Sciatic nerve (tissue), 2 donors: ENCODE measurements at places on chromosomes 16 and 17.

DNA sequence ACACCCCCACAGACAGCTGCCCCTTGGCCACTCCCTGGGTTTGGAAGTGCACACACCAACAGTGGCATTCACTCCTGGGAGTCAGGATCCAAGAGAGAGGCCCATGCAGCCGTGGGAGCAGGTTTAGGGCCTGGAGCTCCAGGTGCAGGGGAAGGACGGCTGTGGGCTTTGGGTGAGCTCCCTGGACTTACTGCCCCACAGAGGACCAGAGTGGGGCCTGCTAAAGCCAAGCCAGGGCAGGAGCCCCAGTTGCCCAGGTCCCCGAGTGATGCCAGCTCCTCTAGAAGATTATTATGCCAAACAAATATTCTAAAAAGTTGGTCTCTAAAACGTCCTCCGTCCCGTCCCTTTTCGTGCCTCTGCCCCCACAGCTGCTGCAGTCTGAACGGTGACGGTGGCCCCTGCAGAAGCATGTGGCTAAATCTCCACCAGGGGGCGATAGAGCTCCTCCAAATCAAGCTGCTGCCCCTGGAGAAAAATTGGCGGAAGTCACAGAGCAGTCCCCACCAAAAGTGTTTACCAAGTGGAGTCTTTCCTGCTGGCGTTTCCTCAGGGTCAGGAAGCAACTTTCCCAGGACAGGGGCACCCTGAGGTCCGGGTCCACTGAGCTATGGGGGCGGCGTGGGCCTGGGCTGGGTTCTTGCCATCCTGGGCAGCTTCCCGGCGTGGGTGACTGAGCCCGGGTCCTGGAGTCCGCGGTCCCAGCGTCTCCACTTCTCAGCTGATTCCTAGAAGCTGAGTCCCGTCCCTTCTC lies 4.2 kb downstream of the ARMC7 start:
- peak; percentile 94 for DNase-seq

GRCh38 chr16:86345516-86345915 lies 164.8 kb upstream of the FOXF1 start:
- no peak for DNase-seq

- DNase-seq = no peak
Measured at GRCh38 chr17:8746501-8747236, 2.0 kb upstream of the CCDC42 start.

GRCh38 chr17:64392300-64392699 lies 1.6 kb upstream of the PECAM1 start:
- no peak for DNase-seq

DNA sequence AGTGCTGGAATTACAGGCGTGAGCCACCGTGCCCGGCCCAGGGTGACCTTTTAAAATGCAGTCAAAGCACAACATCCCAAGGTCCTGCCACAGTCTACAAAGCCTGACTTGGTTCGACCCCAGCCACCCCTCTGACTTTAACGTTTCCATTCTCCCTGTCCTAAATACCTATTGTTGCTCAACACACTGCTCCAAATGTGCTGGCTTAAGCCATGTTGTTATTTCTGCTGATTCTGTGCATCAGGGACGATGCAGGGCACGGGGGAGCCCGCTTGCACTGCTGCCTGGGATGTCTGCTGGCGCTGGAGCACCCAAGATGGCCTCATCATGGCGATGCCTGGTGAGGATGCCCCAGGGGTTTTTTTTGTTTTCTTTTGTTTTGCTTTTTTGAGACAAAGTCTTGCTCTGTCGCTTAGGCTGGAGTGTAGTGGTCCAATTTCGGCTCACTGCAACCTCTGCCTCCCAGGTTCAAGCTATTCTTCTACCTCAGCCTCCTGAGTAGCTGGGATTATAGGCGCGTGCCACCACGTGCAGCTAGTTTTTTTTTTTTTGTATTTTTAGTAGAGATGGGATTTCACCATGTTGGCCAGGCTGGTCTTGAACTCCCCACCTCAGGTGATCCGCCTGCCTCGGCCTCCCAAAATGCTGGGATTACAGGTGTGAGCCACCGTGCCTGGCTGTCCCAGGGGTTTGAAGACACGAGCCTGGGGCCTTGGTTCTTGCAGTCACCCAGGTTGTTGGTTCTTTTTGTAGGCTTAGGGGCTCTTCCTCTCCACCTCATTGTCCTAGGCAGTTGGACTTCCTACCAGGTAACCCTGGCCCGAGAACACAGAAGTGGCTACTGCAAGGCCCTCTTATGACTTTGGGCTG lies 22.9 kb downstream of the TMC7 start:
- no peak for DNase-seq

DNA sequence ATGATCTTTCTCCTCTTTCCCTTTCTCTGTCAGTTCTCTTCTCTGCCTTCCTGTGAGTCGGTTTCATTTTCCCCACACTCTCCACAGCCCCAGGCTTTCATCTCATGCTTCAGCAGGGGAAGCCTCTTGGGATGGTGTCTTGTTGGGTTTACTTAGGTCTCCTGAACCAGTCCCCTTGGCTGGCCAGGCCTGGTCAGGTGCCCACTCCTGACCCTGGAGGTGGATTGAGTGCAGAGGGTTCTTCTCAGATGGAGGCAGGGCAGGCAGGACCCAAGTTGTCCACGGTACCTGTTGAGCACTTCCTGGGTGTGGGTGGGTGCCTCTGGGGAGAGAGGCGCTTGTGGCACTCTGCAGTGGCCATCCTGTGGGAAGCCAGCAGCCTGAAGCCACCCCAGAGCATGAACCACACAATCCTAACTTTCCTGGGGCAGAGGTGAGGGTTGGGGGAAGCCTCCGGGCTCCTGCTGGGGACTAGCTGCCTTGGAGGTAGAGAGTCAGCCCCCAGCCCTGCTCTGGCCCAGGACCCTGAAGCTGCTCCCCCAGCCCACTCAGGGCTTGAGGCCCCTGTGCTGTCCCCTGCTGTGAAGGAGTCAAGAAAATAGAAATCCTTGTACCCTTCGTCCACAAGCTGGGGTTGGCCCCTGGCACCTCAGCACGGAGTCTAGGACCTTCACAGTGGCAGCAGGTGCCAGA lies 2.0 kb upstream of the RAP1GAP2 start:
- no peak for DNase-seq

GRCh38 chr17:146983-147761 lies 9.8 kb downstream of the SCGB1C2 start:
- peak; percentile 59 for DNase-seq

GRCh38 chr16:8736123-8736668 lies 61.2 kb downstream of the TMEM186 start:
- no peak for DNase-seq

- no peak for DNase-seq
Measured at GRCh38 chr17:34609210-34609609, 29.8 kb downstream of the TMEM132E start.

- DNase-seq = no peak
Measured at GRCh38 chr16:24253192-24253591, 2.9 kb upstream of the CACNG3 start.

- DNase-seq = no peak
Measured at GRCh38 chr17:50365649-50366393, 7.2 kb downstream of the MRPL27 start.

- DNase-seq = peak; percentile 74
Measured at GRCh38 chr16:85659805-85660511, 28.8 kb downstream of the GINS2 start.

GRCh38 chr17:63547083-63547523 lies 3.2 kb upstream of the DCAF7 start:
- DNase-seq = no peak

- DNase-seq = no peak
Measured at GRCh38 chr17:60165223-60165622, 15.4 kb downstream of the CA4 start.

DNA sequence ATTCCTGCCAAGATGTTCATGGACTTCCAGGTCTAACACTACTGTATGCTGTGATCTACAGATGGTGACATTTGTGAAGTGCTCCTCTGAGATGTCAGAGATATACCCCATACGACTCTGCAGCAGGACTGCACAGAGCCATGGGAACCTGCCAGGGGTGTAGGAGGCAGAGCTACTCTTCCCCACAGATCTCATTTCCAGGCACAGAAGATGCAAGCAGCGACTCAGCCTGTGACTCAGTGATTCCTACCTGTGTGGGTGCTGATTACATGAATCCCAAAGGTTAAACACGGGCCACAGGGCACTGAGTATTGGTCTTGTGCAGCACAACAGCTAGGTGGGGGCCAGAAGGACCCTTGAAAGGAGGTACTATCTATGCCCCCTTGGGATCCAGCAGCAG lies 137.0 kb upstream of the SOX9 start:
- no peak for DNase-seq

GRCh38 chr16:85761861-85762260 lies 11.0 kb upstream of the C16orf74 start:
- DNase-seq = no peak

DNA sequence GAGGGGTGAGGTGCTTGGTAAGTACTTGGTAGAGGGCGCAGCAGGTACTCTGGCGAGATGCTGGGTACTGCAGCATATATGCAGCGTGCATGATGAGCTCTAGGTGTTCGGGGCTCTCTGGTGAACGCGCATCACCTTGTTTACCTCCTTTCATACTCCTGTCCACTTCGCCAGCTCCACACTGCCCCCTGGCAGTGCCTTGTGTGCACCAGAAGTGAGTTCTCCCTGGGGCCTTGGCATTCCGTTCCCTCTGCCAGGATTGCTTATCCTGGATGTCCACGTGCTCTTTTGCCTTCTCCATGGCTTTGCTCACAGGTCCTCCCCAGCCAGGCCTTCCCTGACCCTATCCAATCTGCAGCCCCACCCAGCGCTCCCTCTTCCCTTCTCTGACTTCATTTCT lies 154.2 kb downstream of the MRM1 start:
- no peak for DNase-seq

- DNase-seq = no peak
Measured at GRCh38 chr16:65697065-65697464, 575.2 kb upstream of the CDH11 start.

DNA sequence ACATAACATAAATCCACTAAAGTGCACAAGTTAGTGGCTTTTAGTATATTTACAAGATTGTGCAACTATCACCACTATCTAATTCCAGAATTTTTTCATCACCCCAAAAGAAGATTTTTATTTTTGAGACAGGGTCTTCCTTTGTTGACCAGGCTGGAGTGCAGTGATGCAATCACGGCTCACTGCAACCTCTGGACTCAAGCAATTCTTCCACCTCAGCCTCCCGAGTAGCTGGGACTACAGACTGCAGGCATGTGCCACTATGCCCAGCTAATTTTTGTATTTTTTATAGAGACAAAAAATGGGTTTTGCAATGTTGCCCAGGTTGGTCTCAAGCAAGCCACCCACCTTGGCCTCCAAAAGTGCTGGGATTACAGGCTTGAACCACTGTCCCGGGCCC lies 15.1 kb downstream of the DRC7 start:
- DNase-seq = no peak

GRCh38 chr16:85321509-85322271 lies 209.4 kb upstream of the CIBAR2 start:
- peak; percentile 98 for DNase-seq

- peak; percentile 86 for DNase-seq
Measured at GRCh38 chr16:67301080-67301782, 21.9 kb downstream of the PLEKHG4 start.

- DNase-seq = no peak
Measured at GRCh38 chr17:29980261-29980660, 38.8 kb downstream of the EFCAB5 start.

DNA sequence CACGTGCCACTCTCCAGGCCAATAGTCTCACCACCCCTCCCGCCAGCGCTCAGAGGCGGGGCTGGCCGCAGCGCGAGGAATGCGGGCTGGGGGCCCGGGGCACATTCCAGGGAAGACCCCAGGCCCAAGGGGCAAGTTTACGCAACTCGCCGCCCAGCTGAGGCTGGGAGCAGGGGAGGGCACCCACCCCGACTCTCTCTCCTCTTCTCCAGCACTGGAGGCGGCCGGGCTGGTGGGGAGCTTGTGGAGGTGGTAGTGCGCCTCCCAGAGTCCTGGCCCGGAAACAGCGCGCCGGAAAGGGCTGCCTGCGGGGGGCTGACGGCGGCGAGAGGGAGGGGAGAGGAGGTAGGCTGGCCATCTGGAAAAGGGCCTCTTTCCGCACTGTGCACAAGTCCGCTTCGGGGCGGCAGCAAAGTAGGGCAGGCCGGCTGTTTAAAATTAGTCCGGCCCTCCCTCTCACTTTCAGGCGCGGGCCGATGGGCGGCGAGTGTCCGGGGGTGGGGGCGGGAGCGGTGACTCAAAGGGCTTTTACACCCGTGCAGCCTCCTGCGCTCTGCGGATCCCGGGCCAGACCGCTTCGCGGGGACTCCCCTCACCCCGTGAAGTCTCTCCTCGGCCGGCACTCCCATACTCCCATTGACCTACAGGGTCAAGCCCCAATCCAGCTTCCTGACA lies 1.1 kb downstream of the FHOD1 start:
- DNase-seq = peak; percentile 87

DNA sequence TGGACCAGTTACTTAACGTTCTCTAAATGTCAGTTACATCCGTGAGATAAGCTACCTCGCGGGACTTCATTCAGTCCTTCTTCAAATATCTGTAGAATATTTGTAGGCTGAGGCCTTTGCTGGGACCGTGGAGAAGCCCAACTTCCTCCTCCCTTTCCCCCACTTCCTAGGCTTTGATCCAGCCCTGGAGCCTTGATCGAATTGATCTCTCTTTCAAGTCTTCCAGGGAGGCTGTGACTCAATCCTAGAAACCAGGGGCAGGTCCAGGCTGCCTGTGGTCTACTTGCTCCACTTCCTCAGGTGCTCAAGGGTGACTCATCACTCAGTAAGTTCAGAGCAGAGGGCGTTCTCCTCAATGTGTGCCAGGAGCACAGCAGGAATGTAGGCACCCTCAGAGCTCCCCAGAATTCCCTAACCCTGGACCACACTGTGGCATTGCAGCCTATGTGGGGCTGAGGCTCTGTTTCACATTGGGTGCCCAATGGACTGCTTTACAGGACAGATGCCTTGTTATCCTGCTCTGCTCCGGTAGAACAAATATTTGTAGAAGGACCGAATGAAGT lies 11.2 kb upstream of the CEP20 start:
- DNase-seq = no peak

- no peak for DNase-seq
Measured at GRCh38 chr17:65683428-65683827, 122.0 kb upstream of the AXIN2 start.

- DNase-seq = no peak
Measured at GRCh38 chr16:80938879-80939260, 67.8 kb downstream of the CMC2 start.

GRCh38 chr17:42475835-42476234 lies 17.2 kb downstream of the ATP6V0A1 start:
- no peak for DNase-seq

- DNase-seq = no peak
Measured at GRCh38 chr17:32862940-32863339, 14.0 kb downstream of the MYO1D start.

GRCh38 chr17:68460715-68461114 lies 3.4 kb upstream of the WIPI1 start:
- DNase-seq = no peak

- no peak for DNase-seq
Measured at GRCh38 chr17:42171831-42172230, 9.1 kb downstream of the KCNH4 start.

DNA sequence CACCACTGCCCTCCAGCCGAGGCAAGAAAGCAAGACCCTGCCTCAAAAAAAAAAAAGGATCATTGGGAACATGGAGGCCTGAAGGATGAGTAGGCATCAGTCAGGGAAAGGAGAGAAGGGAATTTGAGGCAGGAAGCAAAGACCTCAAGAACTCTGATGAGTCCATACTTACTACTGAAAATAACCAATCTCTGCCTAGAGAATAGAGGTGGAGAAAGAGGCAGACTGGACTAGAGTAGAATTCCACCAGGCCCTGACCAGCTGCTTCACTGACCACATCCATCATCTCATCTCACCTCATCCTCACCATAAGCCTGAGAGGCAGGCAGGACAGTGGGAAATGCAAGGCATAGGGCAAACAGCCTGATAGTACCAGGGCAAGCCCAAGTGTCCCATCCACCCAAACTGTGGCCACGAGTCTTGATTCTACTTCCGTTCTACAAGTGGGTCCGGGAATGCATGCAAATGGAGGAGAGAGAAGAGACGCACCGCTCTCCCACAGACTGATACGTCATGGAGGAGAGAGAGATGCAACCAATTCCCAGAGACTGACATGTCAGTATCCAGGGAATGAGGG lies 17.1 kb downstream of the ANKRD11 start:
- no peak for DNase-seq
